ENCODE measurements at places on chromosomes 2 and 18. TPM values are rescaled to one million over a fixed set of nuclear protein-coding genes. Genes with fewer than 3 reads are reported as not detected.

AFTPH gene
- total RNA-seq = 40.2 TPM

GRCh38 chr2:29195796-29196195, 80.6 kb downstream of the CLIP4 start:
- DNase-seq = no peak

DNA sequence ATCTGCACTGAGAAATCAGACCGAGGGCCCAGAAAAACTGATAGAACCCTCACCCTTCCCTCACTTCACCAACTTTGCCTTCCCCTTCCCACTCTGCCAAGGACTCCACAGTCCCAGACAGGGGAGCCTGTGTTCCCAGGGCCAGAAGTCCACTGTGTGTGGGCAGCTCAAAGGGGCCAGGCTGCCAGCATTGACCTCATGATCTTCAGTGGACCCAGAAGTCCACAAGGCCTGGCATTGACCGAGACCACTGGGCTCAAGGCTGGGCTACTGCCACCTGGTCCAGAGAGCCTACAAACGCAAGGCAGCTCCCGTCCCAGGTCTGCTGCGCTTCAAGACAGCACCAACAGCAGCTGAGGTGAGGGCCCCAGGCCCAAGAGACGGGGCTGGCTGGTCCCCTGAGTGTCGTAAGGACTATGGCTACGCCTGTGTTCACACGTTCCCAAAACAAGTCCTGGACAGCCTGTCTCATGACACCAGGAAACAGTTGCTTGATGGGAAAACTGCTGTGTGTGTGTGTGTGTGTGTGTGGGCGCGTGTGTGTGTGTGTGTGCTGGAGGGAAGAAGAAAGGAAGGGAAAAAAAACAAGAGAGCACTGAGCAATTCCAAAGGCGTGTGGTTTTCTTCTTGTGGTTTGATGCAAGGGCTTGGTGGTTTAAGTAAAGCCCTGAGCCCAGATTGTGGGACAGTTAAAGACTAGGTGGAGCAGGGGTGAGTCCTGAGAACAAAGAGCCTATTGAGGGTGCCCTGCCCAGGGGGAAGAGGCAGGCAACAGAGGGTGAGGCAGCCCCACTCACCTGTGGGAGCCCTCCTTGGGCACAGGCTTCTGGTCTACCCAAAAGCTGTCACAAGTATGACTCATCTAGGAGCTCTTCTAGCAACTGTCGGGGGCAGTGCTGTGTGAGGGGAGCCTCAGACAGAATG, 46.6 kb upstream of the ZBTB7C start:
- peak; percentile 34 for DNase-seq

FAP gene
- total RNA-seq = not detected

DNA sequence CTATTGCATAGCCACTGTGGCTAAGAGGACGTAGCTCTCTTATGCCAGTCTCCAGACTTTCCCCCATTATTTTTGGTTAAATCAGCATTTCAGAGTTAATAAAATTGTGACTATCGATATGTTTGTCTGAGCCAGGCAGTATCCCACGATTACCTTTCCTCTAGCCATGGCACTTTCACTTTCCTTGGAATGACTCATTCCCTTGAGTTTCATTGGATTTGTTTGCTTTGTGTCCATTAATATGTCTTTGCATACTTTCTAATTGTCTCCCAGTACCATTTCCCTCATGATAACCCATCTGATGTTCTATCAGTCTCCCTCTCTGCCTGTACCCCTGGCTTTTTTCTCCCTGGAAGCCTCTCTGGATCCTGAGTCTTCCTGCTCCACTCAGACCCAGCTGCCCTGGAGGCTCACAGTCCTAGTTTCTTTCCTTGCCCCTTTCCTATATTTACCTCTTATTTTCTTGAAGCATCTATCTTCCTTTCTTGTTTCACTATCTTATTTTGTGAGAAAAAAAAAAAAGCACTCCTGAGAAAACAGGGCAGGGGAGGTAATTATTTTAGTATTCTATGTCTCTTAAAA, 126.1 kb downstream of the MTX2 start:
- no peak for DNase-seq
